Aorta (tissue), 5 donors: ENCODE measurements at places on chromosomes 7 and 10. TPM values are rescaled to one million over a fixed set of nuclear protein-coding genes. Genes with fewer than 3 reads are reported as not detected.
A peak's percentile ranks its signal among the peaks of the same experiment; 100 is the strongest.

ZPBP gene
- total RNA-seq = not detected

CPA4 gene
- 0.45 TPM for total RNA-seq

GDF2 gene
- total RNA-seq = not detected

KIF11 gene
- total RNA-seq = 0.65 TPM

CRYGN gene
- 1.7 TPM for total RNA-seq

- DNase-seq = no peak
Observed at GRCh38 chr10:125523347-125523746, 159.6 kb downstream of the TEX36 start.

DNA sequence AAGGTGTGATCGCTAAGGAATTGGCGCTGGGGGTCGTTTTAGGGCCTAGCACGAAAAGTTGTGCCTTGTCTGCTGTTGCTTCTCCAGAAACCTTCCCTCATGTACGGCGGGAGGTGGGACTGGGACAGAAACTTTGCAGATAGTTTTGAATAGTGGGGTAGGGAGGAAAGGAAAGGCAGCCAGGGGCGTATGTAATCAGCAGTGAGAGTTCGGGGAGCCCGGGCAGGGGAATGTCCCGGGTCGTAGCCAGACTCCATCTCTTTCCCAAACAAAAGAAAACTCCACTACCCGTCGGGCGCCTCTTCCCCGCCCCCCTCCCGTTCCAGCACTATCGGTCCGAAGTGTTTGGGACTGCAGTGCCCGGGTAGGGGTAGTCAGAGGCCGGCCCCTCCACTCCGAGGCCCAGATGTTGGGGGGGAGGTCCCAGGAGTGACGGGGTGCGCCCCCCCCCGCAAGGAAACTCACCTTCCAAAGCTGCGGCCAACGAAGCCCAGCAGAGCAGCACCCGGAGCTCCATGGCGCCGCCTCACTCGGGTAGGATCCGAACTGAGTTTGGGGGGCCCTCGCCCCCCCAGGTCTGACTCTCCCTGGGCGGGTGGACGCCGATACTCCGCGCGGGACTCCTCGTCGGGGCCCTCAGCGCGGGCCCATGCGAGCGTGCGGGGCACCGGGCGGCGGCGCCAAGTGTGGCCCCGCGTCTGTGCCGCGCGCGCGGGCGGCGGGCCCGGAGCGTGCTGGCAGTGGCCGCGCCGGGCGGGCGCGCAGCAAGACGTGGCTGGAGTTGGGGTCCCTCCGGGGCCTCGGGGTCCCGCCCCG, 601 bp downstream of the EPHB4 start:
- DNase-seq = no peak

GRCh38 chr10:42950606-42951485, 126.0 kb upstream of the RET start:
- peak; percentile 56 for DNase-seq

GRCh38 chr10:5435328-5435727, 23.0 kb downstream of the NET1 start:
- DNase-seq = no peak

- no peak for DNase-seq
Observed at GRCh38 chr7:80774843-80775242, 136.4 kb downstream of the CD36 start.

DNA sequence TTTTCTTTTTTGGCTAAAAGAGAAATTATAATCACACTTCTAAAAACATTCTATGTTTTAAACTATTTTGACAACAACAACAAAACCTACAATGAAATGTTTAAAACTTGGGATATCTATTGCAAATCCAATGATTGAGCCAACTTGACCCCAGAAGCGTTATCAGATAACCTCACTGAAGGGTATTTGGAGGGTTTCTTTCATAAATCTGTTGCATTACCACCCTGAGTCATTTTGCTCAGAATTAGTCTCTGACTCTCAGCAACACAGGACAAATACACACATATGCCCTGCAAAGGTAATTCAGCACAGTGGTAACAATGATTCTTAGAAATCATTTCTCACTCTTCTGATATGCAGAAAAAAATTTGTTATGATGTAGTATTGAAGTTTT, 2.3 kb upstream of the COL1A2 start:
- DNase-seq = no peak

GRCh38 chr10:6342096-6342685, 139.5 kb downstream of the PFKFB3 start:
- DNase-seq = no peak

- no peak for DNase-seq
Observed at GRCh38 chr10:118173296-118173695, 126.6 kb upstream of the RAB11FIP2 start.

DNA sequence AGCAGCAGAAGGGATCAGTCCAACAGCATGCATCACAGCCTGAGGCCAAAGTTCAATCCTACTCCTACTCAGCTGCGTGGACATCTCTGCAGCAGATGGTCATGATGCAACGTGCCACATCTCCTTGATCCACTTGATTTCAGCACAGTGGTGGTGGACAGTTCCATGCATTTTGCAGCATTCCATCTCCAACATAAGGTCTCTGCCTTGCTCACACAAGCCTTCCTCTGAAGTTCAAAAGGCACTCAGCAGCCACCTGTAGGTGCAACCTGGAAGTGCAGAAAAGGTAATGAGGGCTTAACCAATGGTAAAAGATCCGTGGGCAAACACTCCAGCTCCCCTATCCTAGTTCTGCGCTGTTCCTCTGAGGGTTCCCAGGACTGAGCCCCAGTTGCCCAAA, 57.5 kb upstream of the CHCHD3 start:
- DNase-seq = no peak

- DNase-seq = peak; percentile 76
Observed at GRCh38 chr7:127392182-127392565, 334 bp downstream of the ZNF800 start.

- DNase-seq = no peak
Observed at GRCh38 chr7:41882745-41883420, 180.0 kb upstream of the INHBA start.
